ENCODE measurements at places on chromosomes 7 and 10.
A peak's percentile ranks its signal among the peaks of the same experiment; 100 is the strongest.

- peak; percentile 70 for DNase-seq
These were observed 26.5 kb downstream of the DNAJB12 start for GRCh38 chr10:72328045-72328828.

DNA sequence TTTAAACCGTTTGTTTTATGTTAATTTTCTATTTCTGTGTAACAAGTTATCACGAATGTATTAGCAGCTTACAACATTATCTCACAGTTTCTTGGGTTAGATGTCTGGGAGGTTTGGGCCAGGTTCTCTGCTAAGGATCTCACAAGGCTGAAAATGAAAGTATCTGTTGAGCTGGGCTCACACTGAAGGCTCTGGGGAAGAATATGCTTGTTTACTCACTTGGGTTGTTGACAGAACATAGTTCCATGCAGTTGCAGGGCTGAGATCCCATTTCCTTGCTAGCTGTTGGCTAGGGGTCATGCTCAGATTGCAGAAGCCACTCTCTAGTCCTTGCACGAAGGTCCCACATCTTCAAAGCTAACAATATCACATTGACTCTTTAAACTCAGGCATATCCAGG, 266.6 kb upstream of the GNAI1 start:
- peak; percentile 13 for DNase-seq

GRCh38 chr10:127899766-127900387, 7.0 kb upstream of the PTPRE start:
- DNase-seq = no peak

GRCh38 chr10:21273400-21273968, 252.0 kb downstream of the SKIDA1 start:
- DNase-seq = no peak

GRCh38 chr10:42953684-42954674, 122.9 kb upstream of the RET start:
- DNase-seq = no peak

DNA sequence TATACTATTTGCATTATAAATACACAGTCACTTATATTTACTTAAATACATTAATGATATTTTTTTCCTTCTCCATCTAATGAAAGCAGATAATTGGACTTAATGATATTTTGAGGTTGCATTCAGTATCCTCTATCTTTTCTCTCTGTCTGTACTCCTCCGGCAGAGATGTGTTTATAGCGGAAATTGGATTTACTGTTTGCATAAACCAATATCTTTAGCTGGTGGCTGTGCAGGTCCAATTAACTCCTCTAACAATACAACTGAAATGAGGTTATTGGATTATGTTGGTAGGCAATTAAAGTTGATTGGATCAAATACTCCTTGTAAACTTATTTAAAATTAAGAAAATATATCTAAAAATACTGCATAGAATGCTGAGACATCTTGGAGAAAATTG, 1044.2 kb upstream of the SORCS1 start:
- no peak for DNase-seq

DNA sequence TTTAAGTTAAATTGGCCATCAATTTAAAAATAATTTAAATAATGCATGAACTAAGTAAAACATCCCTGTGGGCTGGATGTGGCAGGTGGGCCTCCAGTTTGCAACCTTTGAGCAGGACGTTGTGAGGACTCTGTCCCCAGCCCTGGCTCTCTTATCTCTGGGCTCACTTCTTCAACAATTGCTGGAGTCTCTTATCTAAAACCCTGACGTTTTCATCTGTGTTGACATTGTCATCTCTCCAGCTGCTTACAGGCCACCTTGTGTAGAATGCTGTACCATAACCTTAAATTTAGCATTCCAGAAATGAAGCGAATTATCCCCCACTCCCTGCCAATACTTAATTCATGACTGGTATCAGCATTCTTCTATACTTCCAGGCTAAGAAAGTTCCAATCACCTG, 3.2 kb upstream of the KIF5B start:
- no peak for DNase-seq

- no peak for DNase-seq
These were observed 6.9 kb downstream of the KMT2E start for GRCh38 chr7:105020926-105021325.

DNA sequence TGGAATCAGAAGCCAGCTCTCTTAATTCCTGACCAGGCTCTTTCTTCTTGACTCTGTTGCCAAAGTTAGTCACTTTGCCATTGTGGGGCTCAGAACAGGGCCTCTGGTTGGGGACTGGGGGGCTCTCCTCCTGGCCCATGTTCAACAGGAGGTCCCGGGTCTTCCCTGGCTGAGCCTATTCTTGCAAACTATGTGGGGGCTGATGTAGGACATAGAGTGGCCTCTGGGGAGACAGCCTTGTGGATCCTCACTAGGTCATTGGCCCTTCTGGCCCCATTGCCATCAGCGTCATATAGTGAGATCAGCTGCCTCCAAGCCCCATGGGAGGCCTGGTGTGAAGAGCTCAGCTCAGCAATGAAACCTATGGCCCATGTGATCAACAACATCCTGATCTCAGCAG, 77.6 kb upstream of the LEP start:
- DNase-seq = no peak

DNA sequence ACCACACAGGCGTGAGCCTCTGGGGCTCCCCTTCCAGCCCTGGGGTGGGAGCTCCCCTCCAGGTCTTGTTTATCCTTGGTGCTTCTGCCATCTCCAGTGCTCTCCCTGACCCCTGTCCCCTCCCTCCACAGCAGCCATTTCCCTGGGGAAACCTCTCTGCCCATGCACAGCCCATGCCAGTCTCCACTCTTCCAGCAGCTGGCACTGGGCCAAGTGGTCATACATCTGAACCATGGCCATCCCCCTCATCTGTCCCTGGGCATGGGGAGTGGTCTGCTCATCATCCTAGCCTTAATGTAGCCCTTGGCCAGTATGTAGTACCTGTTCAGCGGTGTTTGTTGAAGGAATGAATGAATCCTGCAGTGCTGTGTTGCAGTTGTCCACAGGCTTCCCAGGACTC, 172.4 kb upstream of the ZNF32 start:
- DNase-seq = peak; percentile 1

DNA sequence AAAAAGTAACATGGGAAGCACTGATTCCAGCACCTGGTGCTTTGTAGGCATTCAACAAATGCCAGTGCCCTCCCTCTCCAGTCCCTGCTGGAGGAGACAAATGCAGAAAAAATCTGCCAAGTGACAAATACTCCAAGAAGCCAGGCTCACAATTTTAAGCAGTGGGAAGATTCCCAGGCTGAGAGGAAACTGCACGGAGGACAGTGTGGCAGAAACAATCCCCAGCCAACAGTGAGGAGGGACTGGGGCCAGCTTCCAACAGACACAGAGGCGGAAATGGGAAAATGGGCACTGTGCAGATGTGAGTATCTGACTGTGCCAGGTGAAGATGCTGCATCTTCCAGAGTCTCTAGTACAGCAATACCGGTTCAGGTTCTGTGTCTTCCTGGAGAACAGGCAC, 106.3 kb downstream of the SLIT1 start:
- no peak for DNase-seq

- no peak for DNase-seq
These were observed 64.3 kb upstream of the RET start for GRCh38 chr10:43012578-43012977.

All from NCI-H69 (cell line).